Endodermal cell (in vitro differentiated cells): ENCODE measurements at places on chromosomes 7 and 10. TPM values are rescaled to one million over a fixed set of nuclear protein-coding genes. Genes with fewer than 3 reads are reported as not detected.

The NEURL1 gene
- 0.37 and 0.61 TPM in 2 replicates for total RNA-seq

The ANXA8 gene
- 0.19 to 0.33 TPM in 2 of 3 replicates, not detected in the other for total RNA-seq

The MMD2 gene
- not detected in 3 replicates for total RNA-seq

The FOXP2 gene
- 13.8 to 17.0 TPM (median 14.9 TPM) in 3 replicates for total RNA-seq

The ALOX5 gene
- 0.31 to 1.0 TPM (median 0.33 TPM) in 3 replicates for total RNA-seq

The HOXA5 gene
- not detected in 2 replicates for total RNA-seq

- DNase-seq: no peak
Measured at GRCh38 chr7:2782121-2782520, 62.0 kb downstream of the GNA12 start.

DNA sequence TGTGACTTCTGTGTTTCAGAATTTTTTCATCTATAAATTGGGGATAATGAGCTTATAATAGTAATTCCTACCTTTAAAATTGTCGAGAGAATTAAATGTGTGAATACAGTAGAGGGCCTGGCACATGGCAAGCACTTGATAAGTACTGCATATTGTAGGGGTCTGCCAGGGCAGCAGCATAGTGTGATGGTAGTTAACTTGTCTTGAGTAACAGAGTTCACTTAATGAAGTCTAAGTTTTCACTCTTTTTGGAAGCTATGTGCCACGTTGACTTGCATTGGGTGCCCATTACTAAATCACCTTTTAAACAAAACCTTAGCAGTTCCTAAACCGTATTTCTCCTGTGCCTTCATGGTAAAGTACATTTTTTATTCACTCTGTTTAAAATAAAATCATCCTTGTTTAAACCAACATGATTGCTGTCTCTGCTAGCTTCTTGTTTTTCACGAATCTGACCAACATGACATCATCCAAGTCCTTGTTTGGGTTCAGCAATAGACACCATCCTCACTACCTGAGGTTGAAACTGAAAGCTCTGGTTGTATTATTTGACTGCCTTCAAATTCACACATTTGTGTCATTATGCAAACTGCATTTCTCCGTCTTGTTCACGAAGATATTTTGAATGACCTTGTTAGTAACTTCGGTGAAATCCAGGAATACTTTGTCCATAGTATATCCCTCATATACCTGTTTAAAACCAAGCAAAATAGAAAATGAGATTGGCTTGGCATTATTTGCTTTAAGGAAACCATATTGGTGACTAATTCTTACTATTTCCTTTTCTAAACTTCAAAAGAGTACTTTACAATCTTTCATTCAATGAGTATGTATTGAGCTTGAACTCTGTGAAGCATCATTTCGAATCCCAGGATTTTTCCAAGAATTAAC, 340.2 kb downstream of the SUGCT start:
- DNase-seq: no peak

- DNase-seq: no peak
Measured at GRCh38 chr10:91528080-91528479, 104.8 kb downstream of the PPP1R3C start.

GRCh38 chr7:108235451-108236061, 105.4 kb upstream of the LAMB4 start:
- DNase-seq: peak; percentile 80

- peak; percentile 45 for DNase-seq
Measured at GRCh38 chr7:157715071-157715937, 378.5 kb downstream of the DNAJB6 start.

DNA sequence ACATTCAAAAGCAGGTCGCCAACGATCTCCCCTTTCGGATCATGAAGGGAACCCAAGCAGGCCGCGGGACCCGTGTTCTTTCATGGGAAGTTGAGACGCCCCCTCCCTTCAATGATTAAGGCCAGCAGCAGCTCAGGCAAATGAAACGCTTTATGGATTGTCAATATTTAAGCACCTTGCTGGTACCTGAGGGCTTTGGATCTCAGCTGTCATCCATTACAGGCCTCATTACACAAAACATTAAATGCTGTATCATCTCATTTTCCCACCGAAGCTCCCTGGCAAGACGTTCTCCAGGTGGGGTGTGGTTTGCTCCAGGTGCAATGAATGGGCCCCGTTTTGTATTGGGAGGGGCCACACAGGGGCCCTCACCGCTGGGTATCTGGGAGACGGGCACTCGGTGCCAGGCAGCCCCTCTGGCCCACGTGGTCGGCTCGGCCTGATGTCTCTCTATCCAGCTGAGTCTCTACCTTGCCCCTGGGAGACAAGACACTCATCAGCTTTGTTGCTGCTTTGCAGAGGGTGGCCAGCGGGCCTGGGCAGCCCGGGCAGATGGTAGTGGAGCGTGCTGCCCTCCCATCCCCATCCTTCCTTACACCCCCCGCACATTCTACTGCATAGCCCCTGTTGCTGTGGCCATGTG, 456.1 kb upstream of the FOXK1 start:
- DNase-seq: peak; percentile 30

DNA sequence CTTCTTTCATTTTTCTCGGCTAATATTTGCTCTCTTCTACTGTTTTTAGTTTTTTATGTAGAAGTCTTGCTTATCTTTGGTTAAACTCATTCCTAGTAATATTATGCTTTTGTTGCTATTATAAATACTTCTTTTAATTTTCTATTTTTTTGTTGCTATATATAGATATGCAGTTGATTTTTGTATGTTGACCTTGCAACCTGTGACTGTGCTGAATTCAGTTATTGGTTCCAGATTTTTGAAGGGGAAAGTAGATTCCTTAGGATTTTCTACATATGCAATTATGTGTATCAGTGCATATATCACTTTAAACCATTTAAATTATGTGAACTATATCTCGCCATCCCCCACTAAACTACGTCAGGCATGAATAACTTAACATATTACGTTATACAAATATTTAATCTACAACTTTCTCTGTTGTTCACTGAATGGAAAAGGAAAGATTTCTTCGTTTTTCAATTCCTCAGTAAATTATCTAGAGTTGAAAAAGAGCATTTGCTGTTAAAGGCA, 71.5 kb downstream of the IDE start:
- DNase-seq: no peak

DNA sequence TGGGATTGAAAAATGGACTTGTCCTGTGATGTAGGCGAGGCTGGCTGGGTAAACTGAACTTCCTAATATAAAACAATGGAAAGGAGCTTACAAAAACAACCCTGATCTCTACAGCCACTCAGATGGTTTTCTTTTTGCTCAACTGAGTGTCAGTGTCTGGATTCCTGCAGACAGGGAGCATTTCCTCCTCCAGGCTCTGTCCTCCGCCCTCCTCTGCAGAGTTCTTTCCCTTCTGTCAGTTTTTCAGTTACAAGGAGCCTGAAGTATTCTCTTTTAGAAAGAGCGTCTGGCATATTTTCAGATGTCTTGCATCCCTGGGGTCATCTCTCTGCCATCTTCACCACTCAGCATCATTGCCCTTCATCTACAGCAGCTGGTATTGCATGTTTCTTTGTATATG, 50.0 kb upstream of the PITRM1 start:
- no peak for DNase-seq

- peak; percentile 74 for DNase-seq
Measured at GRCh38 chr7:147894271-147894670, 696.3 kb upstream of the C7orf33 start.

DNA sequence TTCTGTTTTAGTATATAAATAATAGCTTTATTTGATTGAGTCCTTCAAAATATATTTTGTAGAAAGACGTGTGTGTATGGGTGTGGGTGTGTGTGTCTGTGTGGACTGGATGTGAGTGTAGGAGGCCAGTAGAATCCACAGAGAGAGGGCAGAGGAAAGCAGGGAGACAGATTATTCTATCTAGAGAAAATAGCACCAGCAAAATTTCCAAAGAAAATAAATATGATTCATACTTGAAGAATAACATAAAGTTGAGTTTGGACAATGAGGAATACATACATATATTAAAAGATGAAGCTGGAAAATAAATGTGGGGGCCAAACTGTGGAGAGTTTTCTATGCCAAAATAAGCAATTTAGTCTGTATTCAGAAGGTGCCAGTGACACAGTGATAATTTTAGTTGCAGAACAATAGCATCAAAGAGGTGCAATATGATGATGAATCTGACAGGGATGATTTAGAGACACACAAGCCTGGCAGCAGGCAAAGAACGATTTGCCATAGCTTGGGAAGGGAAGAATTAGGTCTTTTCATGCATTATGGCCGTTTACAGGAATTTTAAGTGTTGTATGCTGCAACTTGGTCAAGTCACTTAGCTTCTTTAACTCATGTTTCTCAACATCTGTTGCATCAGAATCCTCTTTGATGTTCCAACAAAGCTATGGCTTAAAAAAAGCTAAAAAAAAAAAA, 121.3 kb downstream of the SEMA3A start:
- no peak for DNase-seq

- DNase-seq: no peak
Measured at GRCh38 chr10:129950676-129951075, 13.4 kb downstream of the EBF3 start.

DNA sequence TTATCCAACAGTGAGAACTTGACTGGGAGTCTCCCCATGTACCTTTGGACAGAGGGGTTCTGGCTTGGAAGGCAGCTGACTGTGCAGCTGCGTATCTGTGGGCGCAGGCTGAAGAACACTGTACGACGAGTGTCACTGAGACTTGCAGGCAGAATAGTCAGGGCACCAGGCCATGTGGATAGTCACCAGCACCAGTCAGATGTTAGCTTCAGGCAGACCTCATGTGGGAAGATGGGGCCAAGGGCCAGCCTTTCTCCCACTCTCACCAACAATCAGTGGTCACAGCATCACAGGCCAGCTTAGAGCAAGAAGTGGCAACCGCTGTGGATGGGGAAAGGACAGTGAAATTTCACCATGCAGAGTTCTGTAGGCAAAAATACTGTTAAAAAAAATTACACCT, 43.4 kb upstream of the GJD4 start:
- no peak for DNase-seq

- DNase-seq: no peak
Measured at GRCh38 chr7:107891636-107892366, 818 bp downstream of the DLD start.

DNA sequence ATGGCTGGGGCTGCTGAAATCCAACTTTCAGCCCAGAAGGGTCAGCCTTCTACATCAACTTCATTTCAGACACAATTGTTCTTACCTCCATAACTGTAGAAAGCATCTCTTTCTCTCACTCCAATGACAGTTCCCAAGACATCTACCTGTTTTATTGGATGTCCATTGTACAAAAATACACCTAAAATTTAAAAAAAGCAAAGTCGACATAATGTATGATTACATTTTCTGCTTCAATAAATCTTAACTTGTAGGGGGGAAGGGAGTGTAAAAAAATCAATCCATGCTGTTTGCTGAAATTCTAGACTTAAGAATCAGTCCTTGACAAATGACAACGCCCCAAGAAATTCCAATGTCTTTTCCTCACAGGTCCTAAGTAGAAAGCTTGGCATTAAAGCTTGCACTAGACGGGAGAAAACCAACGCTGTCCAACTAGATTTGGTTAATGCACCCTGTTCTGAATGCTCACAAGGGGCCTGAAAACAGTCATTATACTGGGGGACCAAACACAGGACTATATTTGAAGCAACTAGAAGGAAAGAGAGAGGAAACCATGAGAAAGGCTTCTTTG, 7.5 kb downstream of the STN1 start:
- no peak for DNase-seq

GRCh38 chr10:10532826-10533225, 484.8 kb upstream of the CELF2 start:
- no peak for DNase-seq

- DNase-seq: peak; percentile 36
Measured at GRCh38 chr7:150451097-150451793, 815 bp downstream of the GIMAP8 start.

DNA sequence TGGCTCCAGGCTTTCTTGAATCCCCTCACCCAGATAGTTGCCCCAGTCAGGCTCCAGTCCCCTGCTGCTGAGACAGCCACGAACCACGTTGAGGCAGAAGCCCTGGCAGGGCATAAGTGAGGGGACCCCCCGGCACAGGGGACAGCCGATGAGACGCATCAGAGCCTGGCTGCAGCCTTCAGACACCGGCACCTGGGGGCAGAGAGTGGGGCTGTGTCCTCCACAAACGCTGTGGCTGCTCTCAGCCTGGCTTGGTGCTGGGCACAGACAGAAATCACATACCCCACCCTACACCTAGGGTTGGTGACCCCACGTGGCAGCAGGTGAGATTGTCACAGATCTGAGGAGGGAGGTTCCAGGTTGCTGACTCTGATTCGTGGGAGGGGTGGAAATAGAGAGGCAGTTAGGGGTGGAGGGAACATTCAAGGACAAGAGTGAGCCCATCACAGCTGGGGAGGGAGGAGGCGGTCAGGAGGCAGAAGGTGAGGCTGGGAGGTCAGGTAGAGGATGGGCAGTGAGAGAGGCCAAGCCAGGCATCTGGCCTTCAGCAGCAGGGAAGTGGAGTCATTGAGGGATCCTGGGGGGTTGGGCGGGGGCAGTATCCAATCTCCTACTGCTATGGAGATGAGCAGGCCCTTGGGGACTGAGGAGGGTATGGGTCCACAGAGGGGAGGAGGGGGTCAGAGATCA, 3.2 kb downstream of the GPC2 start:
- peak; percentile 55 for DNase-seq

DNA sequence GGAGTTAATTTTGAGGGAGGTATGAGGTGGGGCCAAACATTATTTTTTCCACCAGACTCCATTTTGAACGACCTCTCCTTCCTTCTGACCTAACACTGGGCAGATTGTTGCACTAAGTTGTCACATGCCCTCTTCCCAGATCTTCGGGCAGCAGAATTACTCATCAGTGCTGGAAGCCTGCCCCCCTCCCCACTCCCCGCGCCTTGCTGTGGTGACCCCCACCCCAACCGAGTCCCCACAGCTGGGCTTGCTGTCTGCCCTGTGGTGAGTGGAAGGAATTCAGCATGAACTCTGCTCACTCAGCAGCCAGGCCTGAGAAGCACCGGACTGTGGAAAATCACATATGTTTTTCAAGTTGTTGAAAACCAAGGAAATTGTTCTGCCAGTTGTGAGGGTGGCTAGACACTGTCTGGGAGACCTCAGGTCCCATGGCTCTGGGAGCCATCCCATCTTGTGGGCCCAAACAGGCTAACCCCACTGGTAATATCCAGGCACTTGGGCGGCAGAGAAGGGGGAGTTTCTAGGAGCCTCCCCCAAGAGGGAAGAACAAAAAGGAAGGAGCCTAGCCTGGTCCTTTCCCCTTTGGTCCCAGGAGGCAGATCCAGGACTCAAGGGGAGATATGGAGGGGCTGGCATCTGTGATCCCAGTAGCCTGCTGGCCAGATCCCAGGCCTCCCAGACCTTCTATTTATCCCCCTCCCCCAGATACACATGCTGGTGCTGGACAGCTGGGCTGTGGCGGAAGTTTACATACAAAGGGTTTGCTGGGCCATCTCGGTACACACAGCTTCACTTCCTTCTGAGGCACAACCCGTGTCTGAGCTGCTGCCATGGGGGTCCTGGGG, 3.5 kb upstream of the AEBP1 start:
- DNase-seq: no peak

GRCh38 chr10:56327118-56327517, 33.9 kb downstream of the ZWINT start:
- no peak for DNase-seq

GRCh38 chr10:107163076-107163855, 1.2 kb downstream of the SORCS1 start:
- peak; percentile 63 for DNase-seq
